ENCODE measurements at places on chromosomes 6 and 20.

- no peak for DNase-seq
These were observed 7.3 kb upstream of the DOK5 start for GRCh38 chr20:54468082-54468481.

DNA sequence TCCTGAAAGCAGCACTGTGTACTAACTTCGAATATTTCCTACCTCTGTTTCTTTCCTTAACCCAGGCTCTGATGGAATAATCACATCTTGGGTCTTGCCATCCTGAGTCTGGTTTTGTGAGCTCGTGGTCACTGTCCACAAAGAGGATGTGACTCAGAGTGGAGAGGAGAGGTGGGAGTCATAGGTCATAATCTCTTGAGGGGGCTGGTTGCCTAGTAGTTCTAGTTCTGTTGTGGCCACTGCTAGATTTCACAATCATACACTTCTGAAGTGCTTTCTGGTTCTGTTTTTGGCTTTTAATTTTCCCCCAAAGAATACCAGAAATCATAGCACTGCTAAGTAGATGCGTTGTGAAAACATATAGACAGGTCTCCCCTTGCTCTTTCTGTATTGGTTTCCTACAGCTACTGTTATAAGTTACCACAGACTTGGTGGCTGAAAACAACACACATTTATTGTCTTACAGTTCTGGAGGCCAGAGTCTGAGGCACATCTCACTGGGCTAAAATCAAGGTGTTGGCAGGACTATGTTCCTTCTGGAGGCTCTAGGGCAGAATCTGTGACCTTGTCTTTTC lies 102.8 kb downstream of the NRSN1 start:
- no peak for DNase-seq

DNA sequence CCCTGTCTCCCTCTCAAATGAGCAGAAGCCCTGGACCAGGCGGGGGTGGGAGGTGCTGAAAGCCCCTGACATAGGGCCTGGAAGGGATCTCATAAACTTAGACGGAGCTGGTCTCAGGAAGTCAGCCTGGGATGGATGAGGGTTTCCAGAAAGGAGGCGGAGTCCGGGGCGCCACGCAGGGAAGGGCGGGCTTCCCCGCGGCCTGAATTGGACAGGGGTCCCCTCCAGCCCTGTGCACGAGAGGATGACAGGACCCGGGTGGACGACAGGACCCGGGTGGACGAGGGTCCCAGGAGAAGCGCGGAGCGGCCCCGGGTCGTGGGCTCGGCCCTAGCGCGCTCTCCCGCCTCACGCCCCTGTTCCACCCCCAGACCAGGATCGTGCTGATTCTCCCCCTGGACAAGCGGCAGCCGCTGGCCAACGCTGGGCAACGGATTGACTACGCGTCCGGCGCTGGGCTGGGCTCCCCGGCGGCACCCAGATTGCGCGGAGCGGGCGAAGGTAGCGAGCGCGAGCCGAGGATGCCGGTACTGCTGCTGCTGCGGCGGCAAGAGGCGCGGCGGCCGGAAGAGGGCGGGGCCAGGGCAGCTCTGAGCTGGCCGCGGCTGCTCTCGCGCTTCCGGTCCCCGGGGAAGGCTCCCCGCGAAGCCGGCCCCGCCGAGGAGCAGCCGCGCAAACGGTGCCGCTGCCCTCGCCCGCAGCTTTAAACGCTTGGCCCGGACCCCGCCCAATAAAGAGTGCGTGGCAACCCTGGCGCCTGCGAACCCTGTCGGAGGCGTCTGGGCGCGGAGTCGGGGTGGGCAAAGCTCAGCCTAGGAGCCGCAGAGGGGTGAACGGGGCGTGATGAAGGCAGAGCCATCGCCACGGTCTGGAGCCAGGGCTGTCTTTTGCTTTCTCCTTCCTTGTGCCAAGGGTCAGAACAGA lies 1.3 kb downstream of the C20orf144 start:
- DNase-seq: peak; percentile 85

GRCh38 chr6:5250911-5251310 lies 9.8 kb downstream of the LYRM4 start:
- no peak for DNase-seq

DNA sequence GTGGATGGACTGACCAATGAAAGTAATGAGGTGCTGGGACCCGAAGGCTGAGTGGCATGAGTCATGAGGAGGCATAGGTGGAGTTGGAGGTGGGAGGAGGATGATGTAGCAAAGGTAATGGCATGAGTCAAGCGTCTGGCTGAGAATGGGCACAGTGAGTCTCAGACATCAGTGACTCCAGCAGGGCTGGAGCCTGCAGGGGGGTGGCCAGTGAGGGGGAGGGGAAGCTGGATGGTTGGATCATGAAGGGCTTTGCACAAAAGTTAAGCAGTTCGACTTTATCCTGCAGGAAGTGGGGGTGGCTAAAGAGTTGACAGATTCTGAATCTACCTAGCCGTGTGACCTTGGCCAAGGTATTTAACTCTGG lies 99.0 kb upstream of the IYD start:
- DNase-seq: no peak

- no peak for DNase-seq
These were observed 18.1 kb downstream of the KCNG1 start for GRCh38 chr20:51004781-51005180.

DNA sequence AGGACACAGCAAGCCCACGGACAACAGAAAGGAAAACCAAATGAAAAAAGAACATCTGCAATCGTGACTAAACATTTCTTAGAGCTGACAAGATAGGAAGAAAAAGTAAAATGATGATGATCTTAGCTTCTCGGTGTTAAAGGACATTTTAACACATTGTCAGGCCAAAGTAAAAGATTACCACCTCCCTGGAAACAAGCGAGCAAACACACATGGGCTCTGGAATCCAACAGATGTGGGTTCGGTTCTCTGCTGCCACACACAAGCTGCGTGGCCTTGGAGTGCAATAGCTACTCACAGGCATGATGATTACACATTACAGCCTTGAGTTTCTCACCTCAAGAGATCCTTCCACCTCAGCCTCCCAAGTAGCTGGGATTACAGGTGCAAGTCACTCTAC lies 7.5 kb upstream of the AAR2 start:
- DNase-seq: no peak

DNA sequence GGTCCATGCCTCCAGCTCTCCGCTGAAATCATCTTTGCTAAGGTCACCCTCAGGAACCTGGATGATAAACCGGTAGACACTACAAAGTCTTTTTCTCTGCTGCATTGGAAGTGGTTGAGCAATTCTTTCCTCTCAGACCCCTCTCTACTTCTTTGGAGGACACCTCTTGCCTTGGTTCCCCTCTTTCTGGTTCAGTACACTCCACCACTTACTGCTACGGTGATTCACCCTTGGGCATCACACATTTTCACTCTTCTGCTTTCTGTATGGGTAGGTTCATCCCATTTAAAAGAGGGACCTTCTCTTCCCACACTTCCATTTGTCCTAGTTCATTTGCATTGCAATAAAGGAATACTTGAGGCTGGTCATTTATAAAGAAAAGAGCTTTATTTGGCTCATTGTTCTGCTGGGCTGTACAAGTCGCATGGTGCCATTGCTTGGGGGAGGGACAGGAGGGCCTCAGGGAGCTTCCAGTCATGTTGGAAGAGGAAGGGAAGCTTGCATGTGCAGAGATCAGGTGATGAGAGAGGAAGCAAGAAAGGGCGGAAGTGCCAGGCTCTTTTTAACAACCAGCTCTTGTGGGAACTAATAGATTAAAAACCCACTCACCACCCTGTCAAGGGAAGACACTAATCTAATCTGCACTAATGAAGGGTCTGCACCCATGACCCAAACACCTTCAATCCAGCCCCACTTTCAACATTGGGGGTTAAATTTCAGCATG lies 149.7 kb upstream of the TMEM170B start:
- DNase-seq: no peak

- no peak for DNase-seq
These were observed 37.6 kb downstream of the ANKS1A start for GRCh38 chr6:34926655-34927054.

DNA sequence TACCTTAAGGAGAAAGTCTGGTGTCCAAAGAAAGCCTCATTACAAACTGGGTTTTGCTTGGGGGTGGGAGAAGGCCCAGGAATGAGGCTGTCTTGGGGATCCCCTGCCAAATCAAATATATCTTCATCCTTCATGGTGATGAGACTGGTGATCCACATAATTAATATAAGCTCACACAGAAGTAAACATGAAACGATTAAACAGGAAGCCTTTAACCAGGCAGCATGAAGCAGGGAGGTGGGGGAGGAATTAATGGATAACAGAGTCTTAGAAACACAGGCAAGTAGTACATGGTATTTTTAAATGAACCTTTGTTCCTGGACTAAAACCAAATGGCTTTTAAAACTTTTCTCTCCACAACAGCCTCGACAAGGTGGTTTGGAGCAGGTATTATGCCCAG lies 437.5 kb downstream of the TFAP2A start:
- DNase-seq: no peak

DNA sequence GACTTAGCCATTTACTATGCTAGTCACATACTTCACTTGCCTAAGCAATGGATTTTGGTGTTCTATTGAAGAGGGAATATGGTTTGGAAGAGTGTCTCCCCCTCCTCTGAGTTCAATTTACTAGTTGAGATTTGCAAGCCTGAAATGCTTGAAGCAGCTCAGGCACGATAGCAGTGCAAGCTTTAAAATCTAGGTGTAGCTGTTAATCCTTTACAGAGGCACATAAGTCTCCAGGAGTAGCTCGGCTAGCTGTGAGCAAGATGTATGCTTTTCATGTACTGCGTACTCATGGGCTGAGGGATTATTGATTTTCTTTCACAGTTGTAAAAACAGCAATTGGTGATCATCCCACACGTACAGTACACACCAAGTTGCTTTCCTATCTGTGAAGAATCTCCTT lies 726 bp downstream of the FLRT3 start:
- no peak for DNase-seq
